ENCODE measurements at places on chromosomes 1 and 21.

DNA sequence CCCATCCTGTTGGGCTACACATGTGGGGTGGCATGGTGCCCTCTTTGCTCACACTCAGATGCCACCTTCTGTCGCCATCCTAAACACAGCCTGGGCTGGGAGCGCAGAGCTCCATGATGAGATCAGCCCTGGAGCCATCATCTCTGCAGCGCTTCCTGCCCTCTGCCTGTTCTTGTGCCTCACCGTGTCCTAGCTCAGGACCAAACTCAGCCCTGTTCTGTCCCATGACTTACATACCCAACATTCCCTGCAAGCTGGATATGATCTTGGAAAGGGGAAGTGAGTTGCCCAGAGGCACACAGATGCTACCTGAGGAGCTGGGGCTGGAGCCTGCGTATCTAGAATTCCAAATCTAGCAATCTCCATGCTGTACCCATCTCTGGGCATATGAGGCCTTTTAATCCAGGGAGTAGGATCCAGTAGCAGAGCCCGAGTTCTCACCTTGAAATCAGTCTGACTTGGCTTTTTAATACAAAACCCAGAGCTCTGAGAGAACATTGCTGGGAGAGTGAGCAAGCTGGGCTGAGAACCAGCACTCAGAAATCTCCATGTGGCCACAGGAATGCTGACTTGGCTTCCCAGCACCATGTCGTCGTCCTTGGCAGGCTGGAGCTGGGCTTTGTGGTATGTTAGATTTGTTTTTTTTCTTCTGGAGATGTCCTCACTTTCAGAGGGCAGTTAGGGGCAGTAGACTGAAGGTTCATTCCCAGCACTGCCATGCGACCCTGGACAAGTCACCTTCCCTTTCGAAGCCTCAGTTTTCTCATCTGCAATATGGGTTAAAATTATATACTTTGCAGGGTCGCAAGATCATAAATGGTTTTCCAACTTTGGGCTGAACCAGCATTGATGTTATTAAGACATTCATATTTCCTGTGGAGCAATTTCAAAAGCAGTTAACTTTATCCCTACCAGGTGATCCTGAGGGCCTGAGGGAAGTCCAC lies 2.6 kb downstream of the ALPL start:
- DNase-seq = no peak

- DNase-seq = no peak
Measured at GRCh38 chr1:179753061-179753460, 10.0 kb downstream of the FAM163A start.

GRCh38 chr1:44592208-44593145 lies 81.8 kb downstream of the TMEM53 start:
- no peak for DNase-seq

- no peak for DNase-seq
Measured at GRCh38 chr1:85453640-85454194, 11.2 kb downstream of the DDAH1 start.

- no peak for DNase-seq
Measured at GRCh38 chr1:42779725-42780124, 5.1 kb upstream of the TMEM269 start.

DNA sequence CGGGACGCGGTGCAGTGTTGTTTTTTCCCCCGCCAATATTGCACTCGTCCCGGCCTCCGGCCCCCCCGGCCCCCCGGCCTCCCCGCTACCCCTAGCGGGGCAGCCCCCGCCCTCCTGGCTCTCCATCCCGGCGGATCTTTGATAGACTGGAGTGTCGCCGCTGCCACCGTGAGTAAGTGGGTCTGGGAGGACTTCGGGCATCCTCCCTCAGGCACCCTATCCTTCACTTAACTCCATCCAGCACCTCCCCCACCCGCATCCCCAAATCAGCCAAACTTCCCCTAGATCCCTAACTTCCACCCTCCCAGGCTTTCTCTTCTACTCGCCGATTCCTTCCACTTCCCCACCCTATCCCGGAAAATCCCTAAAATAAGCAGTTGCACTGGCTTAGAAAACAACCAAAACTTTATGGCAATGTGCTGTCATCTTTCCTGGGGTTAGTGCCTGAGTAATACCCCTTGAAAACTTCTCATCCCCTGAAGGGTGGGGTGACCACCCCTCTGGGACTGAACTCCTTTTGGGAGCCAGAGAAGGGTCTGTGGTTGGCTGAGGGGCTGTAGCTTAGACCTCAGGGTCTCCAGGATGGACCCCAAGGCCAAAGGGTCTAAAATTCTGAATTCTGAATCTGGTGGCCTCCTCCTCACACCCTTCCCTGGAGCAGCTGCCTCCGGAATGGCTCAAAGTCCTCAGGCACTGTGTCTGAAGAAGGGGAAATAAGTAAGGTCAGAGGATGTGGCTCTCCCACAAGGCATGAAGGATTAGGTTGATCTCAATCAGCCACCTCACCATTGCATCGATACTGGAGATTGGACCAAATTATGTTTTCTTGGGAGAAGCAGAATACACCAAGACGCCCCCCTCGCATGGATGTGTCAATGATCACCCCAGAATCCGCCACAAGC lies 12.2 kb downstream of the THBS3 start:
- DNase-seq = no peak

- no peak for DNase-seq
Measured at GRCh38 chr1:10646347-10646861, 150.0 kb downstream of the CASZ1 start.

DNA sequence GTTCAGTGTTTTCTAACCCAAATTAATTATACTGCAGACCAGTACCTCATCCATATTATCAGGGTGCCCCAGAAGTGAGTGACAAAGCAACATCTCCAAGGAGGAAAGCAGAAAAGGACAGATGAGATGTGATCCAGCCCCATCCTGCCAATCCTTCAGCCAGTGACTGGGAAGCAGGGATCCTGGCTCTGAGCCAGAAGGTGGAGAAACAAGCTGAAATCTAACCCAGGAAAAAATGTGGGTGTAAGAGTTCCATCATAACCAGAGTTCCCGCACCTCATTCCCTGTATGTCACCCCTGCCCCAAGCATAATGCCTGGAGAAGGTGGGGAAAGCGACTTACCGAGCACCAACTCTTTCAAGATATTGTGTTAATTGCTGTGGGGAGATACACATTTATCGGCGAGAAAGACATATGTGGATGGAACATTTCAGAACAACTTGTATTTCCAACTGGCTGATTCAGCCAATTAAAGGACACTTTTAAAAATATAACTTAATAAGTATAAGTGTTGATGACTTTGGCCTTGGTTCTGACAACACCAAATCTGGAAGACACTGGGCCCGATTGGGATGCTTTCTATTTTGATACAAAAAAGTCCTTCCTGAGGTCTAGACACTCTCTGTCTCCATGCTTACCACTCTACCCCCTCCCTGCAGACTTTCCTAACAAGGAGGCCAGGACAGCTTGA lies 14.9 kb downstream of the PLEKHA6 start:
- DNase-seq = no peak

- DNase-seq = no peak
Measured at GRCh38 chr1:84834419-84835064, 58.5 kb downstream of the LPAR3 start.

DNA sequence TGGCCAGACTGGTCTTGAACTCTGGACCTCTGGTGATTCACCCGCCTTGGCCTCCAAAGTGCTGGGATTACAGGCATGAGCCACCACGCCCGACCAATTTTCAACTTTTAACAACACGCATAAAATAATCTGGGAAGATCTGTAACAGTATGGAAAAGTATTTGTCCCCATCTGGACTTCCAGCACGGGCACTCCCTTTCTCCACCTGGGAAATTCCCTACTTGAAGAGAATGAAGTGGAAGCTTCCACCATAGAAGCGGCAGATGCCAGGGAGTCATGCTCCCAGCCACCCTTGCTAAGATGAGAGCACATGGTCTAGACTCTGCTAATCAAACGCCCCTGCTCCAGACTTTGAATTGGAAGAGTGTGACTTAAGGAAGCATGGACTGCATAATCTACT lies 9.0 kb upstream of the GPR137B start:
- no peak for DNase-seq
